ENCODE measurements at places on chromosomes 1 and 21.

GRCh38 chr1:38507563-38507962 lies 352.0 kb downstream of the RRAGC start:
- no peak for DNase-seq

- DNase-seq, result no peak
Observed at GRCh38 chr1:238232084-238232710, 341.5 kb upstream of the ZP4 start.

DNA sequence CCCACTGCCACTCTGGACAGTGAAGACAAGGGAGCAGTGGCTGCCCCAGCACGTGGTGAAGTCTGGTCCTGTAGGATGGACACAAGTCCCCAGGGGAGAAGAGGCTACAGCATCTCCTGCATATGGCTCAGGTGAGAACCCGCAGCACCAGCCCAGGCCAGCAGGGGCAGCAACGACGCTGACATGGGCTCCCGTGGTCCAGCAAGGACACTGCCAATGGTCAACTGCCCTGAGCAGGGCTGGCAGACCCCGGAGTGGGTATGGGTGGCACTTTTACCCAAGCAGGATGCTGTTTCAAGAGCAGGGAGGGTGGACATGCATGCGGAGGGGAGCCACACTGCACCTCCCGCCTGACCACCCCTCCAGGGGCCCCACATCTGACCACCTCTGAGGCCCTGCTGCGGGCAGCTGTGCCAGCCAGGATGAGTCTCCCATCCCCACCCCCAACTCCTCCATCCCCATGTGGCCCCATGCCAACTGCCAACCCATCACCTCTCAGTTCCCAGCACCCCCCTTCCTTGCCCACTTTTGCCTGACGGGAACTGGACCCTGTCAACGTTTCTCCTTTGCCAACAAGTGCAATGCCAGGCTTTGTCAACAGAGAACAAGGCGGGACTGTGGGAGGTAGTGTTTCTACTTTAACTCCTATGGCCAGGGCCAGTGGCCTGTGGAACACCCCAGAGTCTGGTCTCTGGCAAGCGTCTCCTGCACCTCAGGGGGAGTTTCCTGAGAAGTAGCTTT lies 8.6 kb downstream of the MORN1 start:
- peak; percentile 19 for DNase-seq

GRCh38 chr1:6365047-6365446 lies 28.5 kb downstream of the ACOT7 start:
- no peak for DNase-seq

DNA sequence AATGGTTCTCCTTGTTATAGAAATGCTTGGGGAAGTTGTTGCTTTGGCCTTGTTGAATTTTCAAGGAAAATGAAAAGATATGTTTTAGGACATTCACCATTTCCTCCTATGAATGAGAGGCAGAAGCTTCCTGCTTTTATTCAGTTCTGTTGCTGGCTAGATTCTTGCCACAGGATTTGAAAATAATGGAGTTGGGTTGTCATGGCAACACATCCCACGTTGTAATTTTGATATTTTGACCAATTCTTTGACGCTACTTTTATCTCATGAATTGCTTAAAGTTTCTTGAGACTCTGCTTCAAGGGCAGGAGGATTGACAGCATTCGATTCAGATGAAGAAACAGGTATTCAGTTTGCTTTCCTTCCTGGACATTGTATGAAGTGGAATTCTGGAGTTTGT lies 331.5 kb downstream of the PRDM2 start:
- no peak for DNase-seq

DNA sequence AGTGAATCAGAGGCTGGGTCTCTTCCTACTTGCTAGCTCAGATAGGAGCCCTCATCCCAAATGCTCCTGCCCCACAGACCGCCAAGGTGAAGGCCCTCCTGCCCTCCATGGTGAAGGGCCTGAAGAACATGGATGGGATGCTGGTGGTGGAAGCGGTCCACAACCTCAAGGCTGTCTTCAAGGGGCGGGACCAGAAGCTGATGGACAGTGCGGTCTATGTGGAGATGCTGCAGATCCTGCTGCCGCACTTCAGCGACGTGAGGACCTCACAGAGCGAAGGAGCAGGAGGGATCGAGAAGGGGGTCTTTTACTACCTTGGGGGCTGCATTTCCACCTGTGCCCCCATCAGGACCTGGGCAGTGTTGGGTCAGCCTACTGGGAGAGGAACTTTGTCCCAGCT lies 14.6 kb upstream of the TTC4 start:
- no peak for DNase-seq

DNA sequence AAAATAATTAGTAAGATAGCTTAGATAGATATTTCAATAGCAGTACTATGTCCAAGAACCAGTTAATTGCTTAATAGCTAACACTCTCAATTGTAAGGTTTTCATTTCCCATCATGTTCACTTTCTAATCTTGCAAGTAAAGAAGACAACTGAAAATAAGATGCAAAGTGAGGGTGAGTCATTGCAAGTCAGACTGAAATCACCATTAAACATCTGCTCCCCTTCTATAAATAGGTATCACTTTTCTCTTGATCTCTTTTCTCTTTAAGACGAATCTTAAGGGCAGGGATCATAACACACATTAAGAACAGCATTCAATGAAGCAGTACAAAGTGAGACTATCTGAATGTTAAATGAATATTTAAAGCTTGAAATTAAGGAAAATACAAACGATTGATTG lies 40.4 kb downstream of the UBR4 start:
- DNase-seq, result no peak

DNA sequence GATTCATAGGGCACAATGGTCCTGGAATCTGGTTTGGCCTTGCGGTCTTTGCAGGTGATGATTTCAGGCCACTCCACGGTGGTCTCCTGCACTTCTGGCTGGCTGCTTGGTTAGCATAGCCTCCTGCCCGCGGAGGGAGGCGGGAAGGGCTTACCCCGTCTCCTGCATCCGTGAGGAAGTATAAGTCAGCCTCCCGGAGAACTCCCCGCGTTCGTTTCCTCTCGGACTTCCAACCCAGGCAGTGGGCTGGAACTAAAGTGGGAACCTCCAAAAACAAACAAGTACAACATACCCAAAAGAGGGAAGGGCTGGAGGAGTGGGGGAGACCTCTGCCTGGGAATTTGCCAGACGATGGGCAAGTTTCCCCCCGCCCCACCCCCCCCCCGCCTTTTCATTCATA lies 939 bp upstream of the CCN1 start:
- DNase-seq, result no peak

DNA sequence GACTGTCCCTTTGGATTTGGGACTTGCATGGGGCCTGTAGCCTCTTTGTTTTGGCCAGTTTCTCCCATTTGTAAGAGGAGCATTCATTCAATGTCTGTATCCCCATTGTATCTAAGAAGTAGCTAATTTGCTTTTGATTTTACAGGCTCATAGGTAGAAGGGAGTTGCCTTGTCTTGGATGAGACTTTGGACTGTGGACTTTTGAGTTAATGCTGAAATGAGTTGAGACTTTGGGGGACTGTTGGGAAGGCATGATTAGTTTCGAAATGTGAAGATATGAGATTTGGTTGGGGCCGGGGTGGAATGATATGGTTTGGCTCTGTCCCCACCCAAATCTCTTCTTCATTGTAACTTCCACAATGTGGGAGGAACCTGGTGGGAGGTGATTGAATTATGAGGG lies 151.7 kb downstream of the PRDM2 start:
- no peak for DNase-seq

DNA sequence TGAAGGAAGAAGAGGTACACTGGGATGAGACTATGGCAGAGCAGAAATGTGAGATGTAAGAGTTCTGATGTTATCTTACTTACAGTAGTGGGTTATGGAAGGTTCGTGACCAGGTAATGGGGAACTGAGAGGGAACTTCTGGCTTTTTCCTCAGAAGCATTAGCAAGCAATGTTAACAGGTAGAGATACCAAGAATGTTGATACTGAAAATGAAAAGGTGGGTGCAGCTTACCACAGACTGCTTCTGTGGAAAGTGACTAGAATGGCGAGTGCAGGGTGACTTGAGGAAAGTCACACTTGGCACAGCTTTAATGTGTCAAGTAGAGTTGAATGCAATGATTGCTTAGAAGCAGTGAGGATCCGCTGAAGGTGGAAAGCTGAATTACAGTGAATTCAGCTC lies 70.8 kb downstream of the PLA2G4A start:
- DNase-seq, result no peak

GRCh38 chr1:82542141-82542540 lies 741.4 kb downstream of the ADGRL2 start:
- DNase-seq, result no peak

- DNase-seq, result no peak
Observed at GRCh38 chr21:42539931-42540343, 26.3 kb downstream of the SLC37A1 start.

DNA sequence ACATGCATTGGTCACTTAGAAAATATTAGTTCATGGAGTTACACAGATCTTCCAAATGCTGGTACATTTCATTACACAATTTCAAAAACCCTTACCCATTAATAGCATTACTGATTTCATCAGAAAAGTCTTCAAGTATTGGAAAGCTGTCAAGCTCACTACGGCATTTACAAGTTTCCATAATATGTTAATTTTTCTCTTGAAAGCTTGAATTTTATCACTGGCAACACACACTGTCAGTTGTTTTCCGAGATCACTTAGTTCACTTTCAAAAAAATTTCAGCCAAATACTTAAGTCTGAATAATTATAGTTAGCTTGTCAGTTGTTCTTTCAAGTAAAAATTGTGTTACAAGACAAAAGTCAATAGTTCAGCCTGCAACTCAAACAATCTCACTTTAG lies 18.0 kb downstream of the ASTN1 start:
- no peak for DNase-seq

GRCh38 chr1:163161337-163161736 lies 41.4 kb downstream of the RGS5 start:
- no peak for DNase-seq

DNA sequence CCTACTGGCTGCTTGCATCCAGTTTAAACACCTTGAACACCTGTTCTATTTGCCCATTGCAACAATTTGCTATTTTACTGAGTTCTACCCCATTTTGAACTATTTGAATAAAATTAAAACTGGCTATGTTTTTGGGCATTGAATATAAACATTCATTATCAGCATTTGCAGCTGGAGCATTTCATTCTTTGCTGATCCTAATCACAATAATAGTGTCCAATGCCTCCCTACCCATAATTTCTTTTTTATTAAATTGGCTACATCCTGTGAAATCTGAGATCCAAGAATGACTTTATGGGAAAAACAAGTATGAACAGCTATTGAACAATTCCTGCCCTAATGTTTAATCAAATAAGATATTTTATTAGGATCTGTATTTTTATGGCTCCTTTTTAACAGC lies 447.9 kb downstream of the PLA2G4A start:
- DNase-seq, result no peak

DNA sequence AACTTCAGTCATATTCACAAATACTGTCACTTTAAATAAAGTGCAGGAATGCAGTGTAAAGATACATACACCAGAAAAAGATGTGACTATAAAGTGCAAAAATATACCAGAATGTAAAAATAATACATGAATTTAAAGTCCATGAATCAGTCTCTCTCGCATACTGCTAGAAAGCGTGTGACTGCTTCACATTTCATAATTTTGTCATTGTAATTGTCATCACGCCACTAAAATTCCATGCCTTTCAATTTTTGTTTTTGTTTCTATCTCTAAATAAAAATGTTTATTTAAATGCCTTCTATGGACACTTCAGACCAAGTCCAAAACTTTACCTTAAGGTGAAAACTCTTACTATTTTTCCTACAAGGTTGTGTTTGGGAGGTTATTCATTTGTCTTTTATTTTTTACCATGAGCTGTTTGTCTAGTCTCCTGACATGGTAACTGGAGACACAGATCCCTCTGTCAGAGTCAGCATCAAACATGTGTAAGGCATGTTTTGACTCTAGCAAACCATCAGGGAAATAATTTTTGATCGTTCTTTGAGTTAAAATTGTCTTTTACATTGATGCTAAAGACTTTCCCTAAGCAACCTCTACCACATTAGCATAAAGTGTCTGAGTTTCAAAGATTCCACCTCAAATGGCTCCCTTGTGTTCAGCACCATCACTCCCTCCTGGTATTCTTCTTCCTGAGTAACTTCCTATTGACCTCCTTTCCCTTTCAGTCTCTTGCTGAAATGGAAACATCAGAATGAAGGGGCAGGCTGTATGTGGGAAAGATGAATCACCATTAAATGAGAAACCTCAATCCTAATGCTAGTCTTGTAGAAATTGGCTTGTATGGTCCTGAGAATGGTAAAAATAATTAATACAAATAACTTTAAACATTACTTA lies 14.0 kb upstream of the AIM2 start:
- no peak for DNase-seq

DNA sequence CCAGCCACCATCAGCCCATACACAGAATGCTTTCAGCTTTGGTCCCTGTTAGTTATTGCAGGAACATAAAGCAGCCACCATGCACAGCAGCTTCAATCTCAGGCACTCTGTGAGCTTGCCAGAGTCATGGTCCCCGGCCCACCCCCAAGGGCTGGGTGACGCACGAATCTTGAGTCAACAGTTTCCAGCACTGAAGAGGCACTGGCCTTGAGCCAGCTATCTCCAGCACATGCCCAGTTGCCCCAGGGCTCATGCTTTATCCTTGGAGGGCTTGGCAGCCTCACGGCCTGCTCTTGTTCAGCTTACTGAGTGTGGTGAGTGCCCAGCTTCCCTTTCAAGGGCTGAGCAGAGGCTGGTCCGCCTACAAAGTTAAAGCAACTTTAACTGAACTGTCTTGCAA lies 200.7 kb upstream of the RAB4A start:
- DNase-seq, result no peak

GRCh38 chr21:40466893-40467483 lies 380.0 kb downstream of the DSCAM start:
- no peak for DNase-seq

DNA sequence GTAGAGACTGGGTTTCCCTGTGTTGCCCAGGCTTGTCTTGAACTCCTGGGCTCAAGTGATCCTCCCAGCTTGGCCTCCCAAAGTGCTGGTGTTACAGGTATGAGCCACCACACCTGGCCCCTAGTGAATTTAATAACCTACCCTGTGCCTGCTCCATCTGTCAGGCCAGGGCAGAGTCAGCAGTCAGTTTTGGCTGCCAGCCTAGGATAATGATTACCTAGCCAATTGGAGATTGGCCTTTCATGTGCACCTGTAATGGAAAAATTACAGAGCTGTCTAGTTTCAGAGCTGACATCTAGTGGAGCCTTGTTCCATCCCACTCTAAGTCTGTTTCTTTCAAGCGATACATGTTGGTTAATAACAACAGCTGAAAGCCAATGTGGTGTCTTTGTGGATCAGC lies 92.0 kb downstream of the DIRAS3 start:
- DNase-seq, result no peak

DNA sequence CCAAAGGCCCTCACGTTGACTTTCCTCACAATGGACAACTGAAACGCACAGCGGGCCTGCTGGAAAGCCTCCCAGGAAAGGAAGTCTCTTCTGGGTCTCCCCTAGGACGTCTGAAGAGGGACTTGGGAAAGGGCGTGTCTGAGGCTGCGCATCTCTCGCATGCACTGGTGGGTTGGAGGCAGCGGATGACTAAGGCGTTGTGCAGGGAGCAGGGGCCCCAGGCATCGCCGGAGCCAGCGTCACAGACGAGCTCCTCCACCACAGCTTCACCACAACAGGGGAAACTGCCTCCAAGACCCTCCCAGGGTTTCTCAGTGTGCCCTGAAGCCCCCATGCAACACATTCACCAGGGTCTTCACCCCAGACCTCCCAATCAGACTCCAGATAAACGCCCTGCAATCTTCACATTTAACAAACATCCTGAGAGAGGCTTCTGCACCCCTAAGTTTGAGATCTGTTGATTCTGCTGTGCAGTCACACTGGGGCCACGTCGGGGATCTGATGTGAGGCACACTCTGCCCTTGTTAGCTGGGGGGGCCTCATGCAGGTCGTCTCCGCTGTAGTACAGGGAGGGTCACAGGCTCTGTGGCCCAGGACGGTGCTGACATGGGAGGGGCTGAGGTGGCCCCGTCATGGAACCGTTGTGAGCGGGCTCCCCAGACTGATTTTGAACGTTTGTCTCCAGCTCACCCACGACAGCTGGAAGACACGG lies 7.0 kb upstream of the TFF1 start:
- peak; percentile 41 for DNase-seq

Data from activated T-cell treated with anti-CD3 and anti-CD28 coated beads for 48 hours (primary cell).